AG04449 (cell line): ENCODE measurements at places on chromosomes 16 and 17.

DNA sequence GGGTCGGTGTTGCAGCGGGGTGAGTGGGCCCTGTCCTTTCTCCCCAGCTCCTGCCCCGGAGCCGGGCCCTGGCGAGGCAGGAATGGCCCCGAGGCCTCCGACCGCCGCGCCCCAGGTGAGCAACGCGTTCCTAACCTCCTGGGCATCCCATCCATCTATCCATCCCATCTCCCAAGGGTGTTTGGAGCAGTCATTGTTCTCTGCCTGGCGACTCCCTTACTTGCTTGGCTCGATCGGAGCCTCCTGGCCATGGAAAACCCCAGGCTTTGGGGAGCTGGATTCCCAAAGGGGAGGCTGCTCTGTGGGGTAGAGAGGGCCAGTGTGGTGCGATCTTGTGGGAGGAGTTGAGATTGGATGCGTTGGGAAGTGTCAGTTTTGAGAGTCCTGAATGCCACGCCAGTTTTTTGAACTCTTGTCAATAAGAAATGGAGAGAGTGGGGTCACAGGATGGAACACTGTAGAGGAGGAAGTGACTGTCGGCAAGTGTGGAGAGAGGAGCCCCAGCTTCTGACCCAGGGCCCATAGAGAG, 684 bp downstream of the ZFP90 start:
- DNase-seq: no peak

DNA sequence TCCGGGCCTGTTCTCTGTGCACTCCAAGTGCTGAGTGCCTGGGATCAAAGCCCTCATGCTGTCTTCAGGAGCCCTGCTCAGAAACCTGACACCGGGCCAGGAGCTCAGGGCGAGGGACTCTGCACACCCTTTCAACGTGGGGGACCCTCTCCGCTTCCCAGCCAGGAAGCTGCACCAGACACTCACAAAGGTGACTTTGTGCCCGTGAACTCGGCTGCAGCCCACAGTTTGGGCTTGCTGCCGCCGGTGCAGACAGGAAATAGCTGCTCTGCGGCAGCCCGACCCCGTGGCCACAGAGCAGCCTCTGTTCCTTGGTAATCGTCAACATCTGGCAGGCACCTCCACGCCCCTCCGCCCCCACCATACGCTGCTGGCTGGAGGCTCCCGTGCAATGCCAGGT, 93.4 kb upstream of the METRNL start:
- DNase-seq: no peak

DNA sequence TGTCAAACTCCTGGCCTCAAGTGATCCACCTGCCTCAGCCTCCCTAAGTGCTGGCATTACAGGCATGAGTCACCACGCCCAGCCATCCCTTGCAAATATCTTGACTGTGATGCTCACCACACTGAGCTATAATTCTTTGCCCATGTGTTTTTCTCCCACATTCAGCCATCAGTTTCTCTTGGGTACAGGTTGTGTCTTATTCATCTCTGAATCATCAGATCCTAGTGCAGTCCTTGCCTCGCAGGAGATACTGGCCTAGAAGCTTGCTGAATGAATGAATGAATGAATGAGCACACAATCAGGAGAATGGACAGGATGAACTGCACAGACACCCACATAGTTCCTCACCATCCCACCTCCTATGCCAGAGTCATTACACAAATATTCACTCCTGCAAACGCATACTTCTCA, 24.4 kb upstream of the ETV4 start:
- DNase-seq: no peak

GRCh38 chr17:64662774-64663367, 764 bp upstream of the SMURF2 start:
- DNase-seq: no peak
